ENCODE measurements at places on chromosomes 5 and 9. TPM values are rescaled to one million over a fixed set of nuclear protein-coding genes. Genes with fewer than 3 reads are reported as not detected.

The TMEM8B gene
- 4.0 TPM for total RNA-seq

The SLC27A6 gene
- not detected for total RNA-seq

The LURAP1L gene
- total RNA-seq, result 20.9 TPM

DNA sequence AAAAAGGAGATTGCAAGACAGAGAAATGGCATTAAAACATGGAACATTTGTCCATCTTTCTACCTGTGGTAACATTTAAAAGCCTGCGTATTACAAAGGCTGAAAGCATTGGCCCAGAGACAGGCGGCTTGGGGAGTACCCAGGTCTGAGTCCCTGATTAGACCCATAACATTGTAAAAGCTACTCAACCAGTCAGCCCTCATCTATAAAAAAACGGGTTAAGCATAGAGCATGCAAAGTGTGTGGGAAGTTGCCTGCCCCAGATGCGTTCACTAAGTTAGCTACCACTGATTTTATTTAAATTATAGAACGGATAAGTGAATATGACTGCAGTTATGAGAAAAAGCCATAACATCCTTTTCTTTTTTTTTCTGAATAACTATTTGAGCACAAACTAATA is 276.1 kb downstream of the CDH12 start:
- no peaks in the 10 kb centered on the region for H3K36me3 ChIP-seq
- no peak overlapping the region for H3K27ac ChIP-seq
- no peaks in the 10 kb centered on the region for H3K4me1 ChIP-seq
- no peaks in the 10 kb centered on the region for H3K27me3 ChIP-seq
- no peak for DNase-seq
- H3K4me3 ChIP-seq, result no peak overlapping the region

DNA sequence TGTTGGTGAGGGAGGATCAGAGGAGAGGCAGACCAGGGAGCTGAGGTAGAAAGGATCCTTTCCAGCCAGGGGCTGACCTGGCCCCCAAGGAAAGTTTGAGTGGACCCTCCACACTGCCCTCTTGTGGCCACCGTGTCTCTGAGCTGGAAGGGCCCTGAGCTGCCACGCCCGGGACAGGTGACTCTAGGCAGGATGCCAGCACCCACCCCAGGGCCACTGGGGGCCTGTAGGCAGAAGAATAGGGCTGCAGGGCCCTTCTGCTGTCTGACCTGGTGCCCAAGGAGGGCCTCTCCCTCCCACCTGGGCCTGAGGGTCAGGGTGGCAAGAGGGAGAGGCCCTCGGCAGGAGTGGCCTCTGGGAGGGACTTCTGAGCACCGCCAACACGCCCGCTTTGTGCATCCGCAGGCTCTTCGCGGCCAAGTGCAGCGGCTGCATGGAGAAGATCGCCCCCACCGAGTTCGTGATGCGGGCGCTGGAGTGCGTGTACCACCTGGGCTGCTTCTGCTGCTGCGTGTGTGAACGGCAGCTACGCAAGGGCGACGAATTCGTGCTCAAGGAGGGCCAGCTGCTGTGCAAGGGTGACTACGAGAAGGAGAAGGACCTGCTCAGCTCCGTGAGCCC is 76.8 kb downstream of the LMX1B start:
- DNase-seq, result peak; percentile 60
- no peaks in the 10 kb centered on the region for H3K27me3 ChIP-seq
- H3K27ac ChIP-seq, result no peak overlapping the region
- no peak overlapping the region for H3K4me3 ChIP-seq
- no peaks in the 10 kb centered on the region for H3K36me3 ChIP-seq
- H3K4me1 ChIP-seq, result no peaks in the 10 kb centered on the region

GRCh38 chr9:137077758-137078693 is 709 bp downstream of the UAP1L1 start:
- DNase-seq, result no peak
- no peaks in the 10 kb centered on the region for H3K4me1 ChIP-seq
- H3K4me3 ChIP-seq, result peak overlapping the region; percentile 38
- H3K36me3 ChIP-seq, result no peaks in the 10 kb centered on the region
- peaks cover 16% of the 10 kb centered on the region for H3K27me3 ChIP-seq
- no peak overlapping the region for H3K27ac ChIP-seq

DNA sequence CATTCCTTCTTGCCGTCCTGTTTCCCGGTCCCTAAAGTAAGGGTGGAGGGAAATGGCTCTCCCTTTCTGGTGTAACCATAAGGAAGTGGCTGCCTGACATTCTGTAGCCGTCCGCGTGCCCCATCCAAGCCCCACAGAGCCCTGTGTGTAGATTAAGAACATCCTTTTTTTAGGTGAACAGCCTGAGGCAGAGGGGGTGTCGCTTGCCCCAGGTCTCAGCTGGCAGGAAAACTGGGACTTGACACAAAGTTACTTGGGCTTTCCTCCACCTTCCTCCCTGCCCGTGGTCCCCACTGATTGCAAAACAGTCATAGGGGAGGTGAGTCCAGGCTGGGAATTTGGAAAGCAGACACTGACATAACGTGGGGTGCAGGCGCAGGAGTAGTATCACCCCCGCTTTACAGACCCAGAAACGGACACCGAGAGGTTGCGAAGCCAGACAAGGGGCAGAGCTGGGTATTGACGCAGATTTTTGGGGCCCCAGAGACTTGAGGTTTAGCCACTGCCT is 22.8 kb downstream of the C9orf50 start:
- peak overlapping the region; percentile 23 for H3K4me3 ChIP-seq
- no peak for DNase-seq
- H3K27me3 ChIP-seq, result no peaks in the 10 kb centered on the region
- no peaks in the 10 kb centered on the region for H3K4me1 ChIP-seq

GRCh38 chr5:20420991-20421595 is 433.1 kb upstream of the CDH18 start:
- no peaks in the 10 kb centered on the region for H3K27me3 ChIP-seq
- H3K27ac ChIP-seq, result no peak overlapping the region
- no peak overlapping the region for H3K4me3 ChIP-seq
- DNase-seq, result no peak

DNA sequence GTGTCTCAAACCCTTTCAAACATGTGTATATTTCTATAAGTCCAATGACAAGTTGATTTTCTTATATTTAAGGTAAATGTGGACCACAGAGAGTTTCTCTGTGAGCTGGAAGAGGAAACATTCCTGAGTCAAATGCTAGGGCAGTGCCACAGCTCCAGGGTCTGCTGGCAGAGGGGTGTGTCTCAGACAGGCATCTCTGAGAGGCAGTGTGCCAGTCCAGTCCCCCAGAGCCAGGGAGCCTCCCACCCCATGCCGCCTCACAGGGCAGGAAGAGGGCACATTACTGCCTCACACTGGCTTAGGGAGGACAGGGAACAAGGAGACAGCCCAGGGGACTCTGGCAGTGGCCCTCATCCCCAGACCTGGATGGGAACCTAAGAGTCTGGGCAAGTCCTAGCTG is 120.2 kb downstream of the TENT4A start:
- H3K4me1 ChIP-seq, result no peaks in the 10 kb centered on the region
- H3K4me3 ChIP-seq, result no peak overlapping the region
- H3K27ac ChIP-seq, result no peak overlapping the region
- H3K27me3 ChIP-seq, result no peaks in the 10 kb centered on the region
- no peak for DNase-seq

DNA sequence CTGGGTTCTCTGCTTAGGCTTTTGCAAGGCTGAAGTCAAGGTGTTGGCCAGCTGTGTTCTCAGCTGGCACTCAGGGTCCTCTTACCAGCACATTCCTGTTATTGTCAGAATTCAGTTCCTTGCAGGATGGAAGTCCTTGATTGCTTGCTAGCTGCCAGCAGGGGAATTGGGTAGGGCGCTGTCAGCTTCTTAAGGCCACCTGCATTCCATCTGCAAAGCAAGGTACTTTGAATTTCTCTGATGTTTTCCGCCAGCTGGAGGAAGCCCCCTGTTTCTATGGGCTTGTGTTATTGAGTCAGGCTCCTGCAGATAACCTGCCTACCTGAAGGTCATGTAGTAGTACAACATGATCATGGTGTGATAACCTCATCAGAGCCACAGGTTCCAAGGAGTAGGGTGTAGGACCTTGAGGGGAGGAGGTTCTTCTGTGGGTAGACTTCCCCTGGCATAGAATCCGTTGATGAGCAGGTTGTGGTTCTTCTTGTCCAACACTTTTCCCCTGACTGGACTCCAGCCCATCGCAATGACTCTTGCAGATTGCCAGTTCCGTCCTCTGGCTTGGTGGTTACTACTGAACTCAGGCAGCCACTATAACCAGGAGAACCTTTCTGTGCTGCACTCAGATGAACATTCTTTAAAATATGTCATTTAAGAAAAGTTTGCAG is 6.8 kb downstream of the TENT4A start:
- H3K4me1 ChIP-seq, result peaks cover 70% of the 10 kb centered on the region
- H3K36me3 ChIP-seq, result no peaks in the 10 kb centered on the region
- DNase-seq, result no peak

DNA sequence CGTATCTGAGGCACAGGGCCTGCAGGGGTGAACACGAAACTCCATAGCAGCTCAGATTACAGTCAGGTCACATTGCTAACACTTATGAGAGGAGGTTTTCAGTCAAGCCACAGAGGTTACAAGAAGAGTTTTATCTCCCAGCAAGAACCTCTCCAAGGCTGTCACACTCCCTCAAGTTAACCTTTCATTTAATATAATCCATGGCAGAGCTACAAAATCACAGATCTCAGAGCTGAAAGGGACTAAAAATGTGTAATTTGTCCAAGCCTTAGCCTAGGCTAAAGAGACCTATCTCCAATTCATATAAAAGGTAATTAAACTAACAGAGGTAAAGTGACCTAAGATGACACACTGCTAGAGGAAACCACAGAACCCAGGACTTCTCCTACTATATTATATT is 57.2 kb downstream of the MLANA start:
- H3K27me3 ChIP-seq, result no peaks in the 10 kb centered on the region
- no peaks in the 10 kb centered on the region for H3K36me3 ChIP-seq
- H3K4me1 ChIP-seq, result peaks cover 18% of the 10 kb centered on the region
- no peak overlapping the region for H3K4me3 ChIP-seq
- DNase-seq, result no peak

GRCh38 chr9:79759460-79759859 is 187.7 kb downstream of the TLE4 start:
- no peak overlapping the region for H3K27ac ChIP-seq
- H3K4me1 ChIP-seq, result no peaks in the 10 kb centered on the region
- no peaks in the 10 kb centered on the region for H3K27me3 ChIP-seq
- H3K4me3 ChIP-seq, result no peak overlapping the region

DNA sequence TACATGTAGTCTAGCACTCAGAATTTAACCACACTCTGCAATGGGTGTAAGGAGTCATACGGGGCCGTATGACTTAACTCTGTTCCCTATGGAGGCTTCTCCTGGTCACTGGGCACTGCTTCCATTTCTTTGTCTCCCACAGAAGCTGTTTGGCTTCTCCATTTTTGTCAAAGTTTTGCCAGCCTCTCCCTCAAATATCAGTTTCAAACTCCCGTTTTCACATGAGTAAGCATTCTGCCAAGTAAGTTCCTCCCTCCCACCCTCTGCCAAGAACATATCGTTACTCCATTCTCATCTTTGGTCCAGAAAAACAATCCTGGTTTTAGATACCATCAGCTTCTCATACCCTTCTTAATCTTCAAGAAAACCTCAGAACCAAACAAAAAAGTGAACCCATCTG is 6.1 kb downstream of the AFAP1L1 start:
- no peak for DNase-seq
- no peak overlapping the region for H3K27ac ChIP-seq
- H3K4me1 ChIP-seq, result no peaks in the 10 kb centered on the region
- H3K36me3 ChIP-seq, result no peaks in the 10 kb centered on the region
- H3K4me3 ChIP-seq, result no peak overlapping the region

- no peaks in the 10 kb centered on the region for H3K27me3 ChIP-seq
- no peak for DNase-seq
- no peak overlapping the region for H3K4me3 ChIP-seq
- no peak overlapping the region for H3K27ac ChIP-seq
- H3K36me3 ChIP-seq, result no peaks in the 10 kb centered on the region
These were observed 92.1 kb downstream of the CACNA1B start for GRCh38 chr9:137969685-137970084.

- DNase-seq, result no peak
- no peak overlapping the region for H3K4me3 ChIP-seq
- H3K36me3 ChIP-seq, result no peaks in the 10 kb centered on the region
- no peaks in the 10 kb centered on the region for H3K27me3 ChIP-seq
These were observed 68.5 kb downstream of the RICTOR start for GRCh38 chr5:39005566-39006232.
